NCI-H1092 treated with DMSO at 0.1 percent for 48 hours (cell line): ENCODE measurements at places on chromosomes 12 and 14.

GRCh38 chr12:76226956-76227355 lies 121.3 kb downstream of the BBS10 start:
- no peak for DNase-seq

- DNase-seq = no peak
Observed at GRCh38 chr12:19003987-19004619, 125.4 kb upstream of the PLEKHA5 start.

GRCh38 chr14:66619952-66620351 lies 112.0 kb downstream of the GPHN start:
- no peak for DNase-seq

GRCh38 chr12:121366063-121366459 lies 13.8 kb upstream of the ANAPC5 start:
- DNase-seq = no peak

DNA sequence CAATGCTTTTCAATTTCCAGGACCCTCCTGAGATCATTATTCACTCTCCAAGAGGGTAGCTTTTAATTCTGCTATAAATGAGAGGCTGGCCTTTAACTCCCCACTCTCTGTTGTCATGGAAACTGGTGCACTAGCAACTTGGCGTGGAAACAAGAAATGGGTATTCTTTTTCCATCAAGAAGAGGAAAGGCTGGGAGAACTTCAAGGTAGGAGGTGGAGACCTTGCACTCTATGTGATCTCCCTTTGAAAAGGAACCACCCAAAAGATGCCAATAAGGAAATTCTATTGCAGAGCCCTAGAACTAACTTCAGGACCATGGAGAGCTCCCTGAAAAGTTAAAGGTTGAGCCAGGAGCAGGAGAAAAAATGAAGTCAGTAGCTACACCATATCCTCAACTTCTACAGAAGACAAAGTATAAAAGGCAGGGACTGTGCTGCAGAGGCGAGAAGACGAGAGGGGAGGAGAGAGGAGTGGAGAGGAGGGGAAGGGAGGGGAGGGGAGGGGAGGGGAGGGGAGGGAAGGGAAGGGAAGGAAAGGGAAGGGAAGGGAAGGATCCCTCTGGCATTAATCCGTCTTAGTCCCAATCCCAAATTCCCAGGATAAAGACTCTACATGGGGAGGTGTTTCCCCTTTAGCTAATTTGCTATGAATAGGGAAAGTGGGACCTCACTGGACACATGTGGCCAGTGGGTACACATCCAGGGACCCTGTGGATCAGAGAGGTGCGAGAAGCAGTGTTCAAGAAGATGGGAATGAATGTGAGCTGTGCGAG lies 46.7 kb upstream of the FICD start:
- no peak for DNase-seq

DNA sequence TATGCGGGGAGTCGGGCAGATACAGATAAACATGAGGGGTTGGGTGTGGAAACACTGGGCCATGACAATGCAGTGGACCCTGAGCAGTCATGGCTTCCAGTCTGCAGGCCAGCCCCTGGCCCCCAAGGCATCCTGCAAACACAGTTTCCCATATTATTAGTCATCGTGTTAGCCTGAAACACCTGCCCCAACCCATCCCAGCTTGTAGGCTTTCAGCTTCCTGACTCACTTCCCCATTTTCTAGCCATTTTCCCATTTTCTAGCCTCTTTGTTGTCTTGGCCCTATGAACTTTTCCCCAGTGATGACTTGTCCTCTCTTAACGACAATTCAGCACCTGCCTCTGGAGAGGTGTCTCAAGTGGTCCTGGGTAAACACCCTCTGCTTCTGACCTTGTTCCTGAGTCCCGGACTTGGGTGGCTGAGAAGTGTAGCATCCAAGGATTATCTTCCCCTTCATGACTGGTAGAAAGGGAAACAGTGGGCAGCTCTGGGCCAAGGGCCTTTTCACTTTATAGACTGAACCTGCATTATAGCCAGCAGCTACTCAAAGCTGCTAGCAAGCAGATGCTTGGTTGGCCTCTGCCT lies 4.3 kb upstream of the PGF start:
- DNase-seq = no peak

GRCh38 chr14:105471297-105471821 lies 3.3 kb upstream of the CRIP2 start:
- no peak for DNase-seq

- DNase-seq = no peak
Observed at GRCh38 chr14:68546839-68547238, 246.0 kb downstream of the ZFP36L1 start.

- DNase-seq = no peak
Observed at GRCh38 chr12:126117502-126117901, 1052.3 kb downstream of the AACS start.

GRCh38 chr12:111444314-111444924 lies 38.7 kb downstream of the SH2B3 start:
- no peak for DNase-seq

- peak; percentile 12 for DNase-seq
Observed at GRCh38 chr14:79325071-79325470, 886.2 kb downstream of the DIO2 start.

DNA sequence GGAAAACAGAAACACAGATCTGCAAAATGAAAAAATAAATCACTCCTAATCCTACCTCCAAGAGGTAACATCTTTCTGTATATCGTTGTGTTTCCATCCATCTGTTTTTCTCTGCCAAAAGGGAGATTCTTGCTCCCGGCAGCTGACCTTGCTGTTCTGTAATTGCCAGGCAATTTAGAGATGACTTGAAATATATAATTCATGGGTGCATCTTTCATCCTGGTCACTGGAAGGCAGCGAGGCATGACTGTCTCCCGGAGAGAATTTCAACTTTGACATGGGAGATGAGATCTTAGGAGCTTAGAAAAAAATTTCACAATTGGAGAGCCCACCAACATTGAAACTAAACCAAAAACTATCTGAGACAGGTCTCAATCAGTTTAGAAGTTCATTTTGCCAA lies 53.0 kb downstream of the WSCD2 start:
- DNase-seq = no peak
